ENCODE measurements at places on chromosomes 6 and 20.
A peak's percentile ranks its signal among the peaks of the same experiment; 100 is the strongest.

GRCh38 chr6:63910863-63911551, 275.4 kb downstream of the PHF3 start:
- DNase-seq, result no peak

DNA sequence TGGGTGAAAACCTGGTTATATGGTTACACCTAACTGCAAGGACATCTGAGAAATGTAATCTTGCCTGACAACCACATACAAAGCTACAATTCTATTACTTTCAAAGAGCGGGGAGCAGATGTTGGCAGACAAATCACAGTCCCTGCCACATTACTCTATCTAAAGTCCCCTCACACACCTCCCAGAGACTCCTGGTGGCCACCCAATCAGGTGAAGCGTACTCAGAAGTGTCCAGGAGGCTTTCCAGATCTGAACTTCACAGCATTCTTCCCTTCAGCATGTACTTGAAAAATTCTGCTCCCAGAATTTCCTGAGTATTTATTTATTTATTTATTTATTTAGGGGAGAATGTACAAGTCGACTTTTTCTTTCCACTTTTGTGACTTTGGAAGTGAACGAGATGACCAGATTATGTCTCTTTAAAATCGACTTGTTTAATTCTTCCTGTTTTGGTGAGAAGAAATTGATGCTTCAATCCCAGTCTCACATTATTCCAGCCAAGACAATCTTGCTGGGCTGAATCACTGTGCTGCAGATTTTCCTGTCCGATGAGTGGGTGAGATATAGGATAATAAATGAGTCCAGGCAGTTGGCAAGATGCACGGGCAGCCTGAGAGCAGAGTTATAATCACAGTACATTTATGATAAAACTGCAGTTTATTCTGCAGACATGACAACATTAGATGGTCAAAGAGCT, 46.9 kb upstream of the POPDC3 start:
- no peak for DNase-seq

- no peak for DNase-seq
Observed at GRCh38 chr20:11230999-11231398, 557.2 kb upstream of the JAG1 start.

DNA sequence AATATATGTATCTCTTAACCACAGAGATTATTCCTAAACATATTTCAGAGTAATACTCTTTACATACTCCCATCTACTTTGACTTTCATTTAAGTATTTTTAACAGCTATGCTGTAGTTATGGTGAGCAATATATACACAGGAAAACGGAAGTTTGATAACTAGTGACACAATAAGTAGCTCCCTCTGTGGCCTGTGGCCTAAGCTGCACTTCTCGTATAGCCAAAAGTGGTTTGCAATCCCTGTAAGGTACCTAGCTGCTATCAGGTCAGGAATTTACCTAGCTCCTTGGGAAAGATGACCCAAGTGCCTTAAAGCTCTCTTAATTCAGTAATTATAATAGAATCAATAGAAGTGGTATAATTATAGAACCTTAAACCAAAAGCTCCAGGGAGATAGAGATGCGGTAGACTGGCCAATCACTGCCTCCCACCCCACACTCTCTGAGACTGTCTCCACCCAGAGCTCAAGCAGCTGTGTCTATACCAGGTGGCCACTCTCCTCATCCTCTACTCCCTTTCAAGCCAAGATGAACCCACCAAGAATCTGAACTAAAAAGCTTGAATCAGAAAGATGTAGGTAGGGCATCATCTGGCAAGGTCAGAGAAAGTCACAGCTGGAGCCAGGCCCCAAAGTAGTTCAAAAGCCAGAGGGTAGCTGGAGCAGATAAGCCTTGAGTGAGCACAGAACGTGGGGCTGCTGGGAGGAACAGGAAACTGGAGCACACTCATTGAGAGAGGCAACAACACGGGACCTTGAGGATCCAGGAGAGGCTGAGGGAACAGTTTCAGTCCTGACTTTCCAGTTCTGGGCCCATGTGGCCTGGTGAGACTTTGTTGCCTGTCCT, 84.9 kb upstream of the ASF1A start:
- DNase-seq, result no peak

- DNase-seq, result no peak
Observed at GRCh38 chr20:2390951-2391675, 10.4 kb downstream of the TGM6 start.

GRCh38 chr6:97066056-97066455, 141.5 kb downstream of the KLHL32 start:
- no peak for DNase-seq

DNA sequence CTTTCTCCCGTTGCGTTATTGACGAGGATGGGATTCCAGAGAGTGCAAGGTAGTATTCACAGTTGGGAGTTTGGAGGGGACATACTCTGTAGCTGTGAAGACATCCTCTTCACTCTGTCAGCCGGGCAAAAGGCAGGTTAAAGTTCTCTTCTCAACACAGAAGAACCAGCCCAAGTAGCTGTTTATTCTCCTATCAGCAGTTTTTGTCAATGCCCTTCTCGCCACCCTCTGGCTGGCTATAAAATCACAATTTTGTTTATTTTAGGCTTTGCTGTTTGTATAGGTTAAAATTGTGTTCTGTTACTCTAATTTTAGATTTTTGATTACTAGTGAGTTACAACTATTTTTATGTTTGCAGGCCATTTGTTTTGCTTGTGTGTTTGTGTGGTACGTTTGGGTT, 37.9 kb upstream of the MAS1 start:
- DNase-seq, result no peak

DNA sequence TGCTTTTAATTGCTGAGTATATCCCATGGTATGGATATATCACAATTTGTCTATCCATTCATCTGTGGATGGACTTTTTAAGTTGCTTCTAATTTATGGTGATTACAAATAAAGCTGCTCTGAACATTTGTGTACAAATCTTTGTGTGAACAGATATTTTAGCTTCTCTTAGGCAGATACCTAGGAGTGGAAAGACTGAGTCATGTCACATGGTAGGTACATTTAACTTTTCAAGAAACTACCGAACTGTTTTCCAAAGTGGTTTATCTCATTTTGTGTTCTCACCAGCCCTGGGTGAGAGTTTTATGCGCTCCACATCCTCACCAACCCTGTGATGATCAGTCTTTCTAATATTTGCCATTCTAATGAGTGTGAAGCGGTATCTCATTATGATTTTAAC, 31.0 kb upstream of the ZNFX1 start:
- DNase-seq, result no peak

- DNase-seq, result peak; percentile 71
Observed at GRCh38 chr20:17617212-17617867, 47.5 kb downstream of the DSTN start.

DNA sequence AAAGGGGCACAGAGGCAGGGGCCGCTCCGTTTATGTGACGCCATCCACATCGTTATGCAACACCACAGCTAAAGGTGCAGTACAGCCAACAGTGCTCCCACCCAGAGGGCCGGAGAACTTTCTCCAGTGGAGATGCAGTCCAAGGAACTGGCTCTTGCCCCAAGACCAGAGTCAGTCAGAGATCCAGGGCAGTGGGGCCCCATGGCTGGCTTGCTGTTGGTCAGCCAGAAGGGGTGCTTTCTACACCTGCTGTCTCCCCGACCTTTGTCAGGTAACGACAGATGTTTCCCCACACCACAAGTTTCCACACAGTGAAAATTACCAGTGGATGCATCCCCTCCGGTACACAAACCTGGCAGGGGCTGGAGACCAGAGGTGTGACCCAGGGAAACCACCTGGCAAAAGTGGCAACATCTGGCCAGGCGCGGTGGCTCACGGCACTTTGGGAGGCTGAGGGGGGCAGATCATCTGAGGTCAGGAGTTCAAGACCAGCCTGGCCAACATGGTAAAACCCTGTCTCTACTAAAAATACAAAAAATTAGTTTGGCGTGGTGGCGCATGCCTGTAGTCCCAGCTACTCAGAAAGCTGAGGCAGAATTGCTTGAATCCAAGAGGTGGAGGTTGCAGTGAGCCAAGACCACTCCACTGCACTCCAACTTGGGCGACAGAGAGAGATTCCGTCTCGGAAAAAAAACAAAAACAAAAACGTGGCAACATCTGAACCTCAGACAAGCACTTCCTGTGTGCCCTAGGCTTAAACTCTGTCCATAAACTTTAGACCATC, 34.9 kb downstream of the UBE2V1 start:
- DNase-seq, result no peak

- DNase-seq, result no peak
Observed at GRCh38 chr6:165825256-165825815, 162.3 kb upstream of the PDE10A start.

DNA sequence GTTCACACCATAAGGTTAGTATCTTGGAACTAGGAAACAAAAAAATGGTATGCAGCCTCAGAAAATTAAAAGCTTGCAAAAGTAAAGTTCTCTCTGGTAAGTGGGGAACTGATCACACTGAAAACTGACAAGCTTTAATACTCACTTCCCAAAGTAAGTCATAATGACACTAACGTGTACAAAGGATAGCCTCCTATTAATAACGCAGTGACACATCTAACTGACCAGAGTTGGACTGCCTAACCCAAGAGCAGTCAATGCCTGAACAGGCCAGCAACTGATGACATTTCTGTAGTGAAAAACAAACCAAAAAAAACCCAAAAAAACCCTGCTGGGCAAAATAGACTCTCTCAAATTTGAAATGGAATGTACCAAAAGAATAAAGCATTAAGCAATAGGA, 30.7 kb downstream of the CHD6 start:
- no peak for DNase-seq

GRCh38 chr6:80769106-80769505, 662.6 kb downstream of the BCKDHB start:
- DNase-seq, result no peak

- DNase-seq, result no peak
Observed at GRCh38 chr6:110378552-110378951, 20.4 kb upstream of the METTL24 start.

DNA sequence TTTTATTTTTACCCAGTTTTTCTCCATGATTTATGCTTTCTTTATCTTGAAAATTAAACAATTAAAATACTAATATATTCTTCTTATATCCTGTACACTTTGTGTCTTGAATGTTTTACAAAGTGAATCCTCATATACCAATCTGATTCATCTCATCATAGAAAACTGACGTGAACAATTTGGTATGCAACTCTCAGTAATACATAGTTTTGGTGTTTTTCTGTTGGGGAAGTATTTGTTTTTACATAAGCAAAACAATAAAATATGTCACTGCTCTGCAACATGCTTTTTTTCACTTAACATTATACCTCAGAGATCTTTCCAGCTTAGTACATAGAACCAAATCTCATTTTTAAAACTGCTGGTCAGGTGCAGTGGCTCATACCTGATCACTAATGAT, 14.7 kb downstream of the DNAAF9 start:
- DNase-seq, result no peak

GRCh38 chr6:112821476-112821875, 474.3 kb downstream of the RFPL4B start:
- no peak for DNase-seq

GRCh38 chr6:125477844-125478243, 176.1 kb upstream of the HDDC2 start:
- DNase-seq, result no peak

DNA sequence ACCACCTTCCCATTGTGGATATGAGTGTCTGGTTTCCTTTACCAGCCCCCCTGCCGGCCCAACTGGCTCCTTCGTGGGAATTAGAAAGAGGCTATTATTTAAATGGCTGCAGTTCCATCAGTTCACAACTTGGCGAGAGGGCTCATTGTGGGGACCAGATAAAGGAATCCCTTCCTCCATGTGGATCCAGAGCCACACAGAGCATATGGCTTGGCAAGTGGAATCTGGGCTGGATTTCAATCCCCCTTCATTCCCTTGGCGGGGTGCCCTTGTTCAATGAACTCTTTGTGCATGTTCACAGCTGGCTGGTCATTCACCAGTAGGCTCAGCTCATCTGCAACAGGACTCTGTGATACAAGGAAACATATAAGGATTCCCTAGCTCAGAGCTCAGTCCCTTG, 140.6 kb downstream of the OPN5 start:
- DNase-seq, result peak; percentile 56

- no peak for DNase-seq
Observed at GRCh38 chr20:36305602-36306551, at the start of gene DLGAP4. TSS of gene DLGAP4 (plus strand) at chr20:36306339. CDS start at chr20:36431718, 125,379 bp downstream.

GRCh38 chr6:56378966-56379585, 131.7 kb upstream of the COL21A1 start:
- DNase-seq, result no peak

DNA sequence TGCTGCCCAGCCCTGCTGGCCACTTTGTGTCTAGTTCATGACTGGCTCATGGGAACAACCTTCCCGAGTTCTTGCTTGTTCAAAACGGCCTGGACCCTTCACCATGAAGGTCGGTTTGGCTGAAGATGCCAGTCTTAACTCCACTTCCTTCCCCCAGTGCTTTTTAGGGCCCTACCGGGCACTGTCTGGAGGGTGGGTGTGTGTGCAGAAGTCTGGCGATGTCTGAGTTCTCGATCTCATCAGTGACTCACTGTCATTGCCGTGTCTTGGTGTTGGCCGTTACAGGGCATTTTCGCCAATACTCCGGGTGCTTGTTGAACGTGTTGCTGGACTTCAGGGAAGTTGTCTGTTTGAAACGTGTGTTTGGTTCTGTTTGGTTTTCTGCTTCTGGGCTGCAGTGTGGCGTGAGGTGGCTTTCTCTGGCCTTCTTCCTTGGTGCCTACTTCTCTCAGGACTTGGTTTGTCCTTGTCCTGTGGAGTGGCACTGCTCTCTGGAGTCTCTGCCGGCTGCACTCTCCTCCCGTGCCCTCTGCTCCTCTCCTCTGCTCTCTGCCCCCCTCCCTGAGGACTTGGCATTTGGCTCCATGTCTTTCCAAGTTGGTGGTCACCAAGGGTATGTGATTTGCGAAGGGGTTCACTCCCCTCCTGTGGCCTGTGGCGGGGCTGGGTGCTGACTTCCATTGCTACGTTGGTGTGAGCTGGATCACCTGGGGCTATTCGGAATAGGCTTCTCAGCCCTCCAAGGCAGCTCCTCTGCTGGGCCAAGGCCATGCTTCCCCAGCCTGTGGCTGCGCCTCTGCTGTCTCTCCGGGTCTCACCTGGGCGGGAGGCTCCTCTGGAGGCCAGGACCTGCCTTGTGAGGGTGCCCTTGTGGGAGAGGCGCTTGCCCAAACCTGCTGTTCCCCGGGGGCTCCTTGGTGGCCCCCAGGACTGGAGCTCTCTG, 38.2 kb downstream of the PYGB start:
- peak; percentile 10 for DNase-seq

GRCh38 chr20:62500237-62500864, 24.6 kb upstream of the GATA5 start:
- peak; percentile 77 for DNase-seq

DNA sequence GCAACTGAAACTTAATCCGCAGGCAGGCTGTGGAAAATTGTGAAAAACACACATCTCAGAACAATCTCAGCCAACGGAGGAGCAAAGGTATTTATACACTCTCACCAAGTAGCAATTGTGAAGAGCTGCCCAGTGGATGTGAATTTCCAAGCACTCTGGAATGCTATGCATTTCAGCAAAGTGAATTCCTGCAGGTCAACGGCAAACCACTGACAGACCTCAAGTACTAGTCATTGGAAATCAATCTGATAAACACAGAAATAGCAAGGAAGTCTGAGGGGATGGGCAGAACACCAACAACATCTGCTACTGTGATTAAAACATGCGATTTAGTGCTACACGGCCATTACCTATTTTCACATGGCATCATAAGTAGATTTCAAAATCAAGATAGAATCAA, 429.1 kb downstream of the HTR1B start:
- peak; percentile 19 for DNase-seq

GRCh38 chr20:47088335-47088734, 193.7 kb downstream of the EYA2 start:
- DNase-seq, result no peak
